ENCODE measurements at places on chromosomes 2 and 18.
A peak's percentile ranks its signal among the peaks of the same experiment; 100 is the strongest.

- ATAC-seq = no peak
These were observed 140.3 kb upstream of the SLC8A1 start for GRCh38 chr2:40592218-40592617.

DNA sequence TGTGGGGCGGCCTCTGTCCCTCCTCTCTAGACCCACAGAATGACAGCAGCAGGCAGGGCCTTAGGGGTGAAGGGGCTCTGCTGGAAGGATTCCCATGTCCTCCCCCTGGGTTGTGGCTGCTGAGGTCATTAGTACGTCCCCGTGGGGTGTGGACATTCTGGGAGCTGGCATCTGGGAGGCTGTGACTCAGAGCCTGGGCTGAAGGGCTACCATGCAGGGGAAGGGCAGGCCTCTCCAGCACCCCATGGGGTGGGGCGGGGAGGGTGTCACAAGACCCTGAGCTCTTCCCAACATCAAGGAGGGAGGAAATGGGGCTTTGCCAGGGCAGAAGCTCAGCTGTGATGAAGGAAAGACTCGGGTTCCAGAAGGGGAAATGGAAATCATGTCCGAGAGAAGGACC is 105.8 kb upstream of the SMAD2 start:
- ATAC-seq = peak; percentile 36

DNA sequence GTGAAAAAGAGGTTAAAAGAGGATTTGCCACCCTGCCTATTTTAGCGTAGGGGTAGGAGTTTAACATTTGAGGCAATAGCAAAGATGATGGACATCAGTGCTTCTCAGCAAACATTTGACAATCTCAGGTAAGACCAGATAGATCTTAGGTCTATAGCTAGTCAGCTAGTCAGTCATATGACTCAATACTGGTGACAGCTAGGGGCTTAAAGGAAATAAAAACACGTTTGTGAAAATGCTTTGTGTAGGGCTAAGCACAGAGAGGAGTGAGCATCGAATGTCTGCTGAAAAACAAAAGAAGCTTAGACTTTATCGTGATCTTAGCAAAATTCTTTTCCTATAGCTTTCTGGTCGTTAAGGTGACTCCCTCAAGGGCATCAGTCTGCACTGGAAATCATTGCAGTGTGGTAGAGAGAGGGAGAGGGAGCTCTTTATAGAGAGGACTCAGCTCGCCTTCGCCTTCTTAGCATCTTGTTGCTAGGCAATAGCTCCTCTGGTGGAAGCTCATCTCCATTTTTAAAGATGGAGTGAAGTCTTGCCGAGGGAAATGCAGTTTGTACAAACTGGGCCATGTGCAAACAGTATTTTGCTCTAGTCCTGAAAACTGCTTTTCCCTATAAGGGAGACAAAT is 62.8 kb upstream of the SLC38A11 start:
- no peak for ATAC-seq

DNA sequence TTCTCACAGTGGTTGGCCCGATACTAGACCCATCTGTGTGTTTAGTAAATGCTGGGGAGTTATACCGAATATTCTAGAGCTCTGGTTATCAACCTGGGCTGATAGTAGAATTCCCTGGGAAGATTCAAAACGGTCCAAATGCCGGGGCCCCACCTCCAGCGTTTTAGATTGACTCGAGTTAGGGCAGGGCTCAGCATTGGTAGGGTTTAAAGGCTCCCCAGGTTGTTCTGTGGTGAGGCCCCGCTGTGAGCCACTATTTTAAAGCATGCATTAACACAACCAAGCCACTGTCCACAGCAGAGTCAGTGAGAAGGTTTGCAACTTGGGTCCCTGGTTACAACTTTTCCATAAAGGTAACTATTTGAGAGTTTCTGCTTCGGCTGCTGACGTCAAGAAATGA is 73.6 kb downstream of the DYSF start:
- ATAC-seq = no peak

DNA sequence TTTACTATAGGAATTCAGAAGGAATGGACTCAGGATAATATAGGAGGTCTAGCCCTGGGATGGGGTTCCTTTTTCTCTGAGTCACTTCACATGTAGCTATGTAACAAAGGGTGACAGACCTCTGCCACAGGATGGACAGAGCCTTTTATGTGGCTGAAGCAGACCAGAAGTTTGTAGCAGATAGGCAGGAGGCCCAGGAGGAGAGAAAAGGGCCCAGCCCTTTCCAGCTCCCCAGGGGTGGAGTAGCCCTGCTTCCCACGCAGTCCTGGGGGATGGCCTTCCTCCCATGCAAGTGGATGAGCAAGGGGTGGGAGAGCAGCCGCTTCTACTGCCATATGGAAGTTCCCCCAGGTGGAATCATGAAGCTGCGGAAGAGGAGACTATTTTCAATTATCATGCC is 40.3 kb downstream of the ARMC9 start:
- ATAC-seq = no peak

DNA sequence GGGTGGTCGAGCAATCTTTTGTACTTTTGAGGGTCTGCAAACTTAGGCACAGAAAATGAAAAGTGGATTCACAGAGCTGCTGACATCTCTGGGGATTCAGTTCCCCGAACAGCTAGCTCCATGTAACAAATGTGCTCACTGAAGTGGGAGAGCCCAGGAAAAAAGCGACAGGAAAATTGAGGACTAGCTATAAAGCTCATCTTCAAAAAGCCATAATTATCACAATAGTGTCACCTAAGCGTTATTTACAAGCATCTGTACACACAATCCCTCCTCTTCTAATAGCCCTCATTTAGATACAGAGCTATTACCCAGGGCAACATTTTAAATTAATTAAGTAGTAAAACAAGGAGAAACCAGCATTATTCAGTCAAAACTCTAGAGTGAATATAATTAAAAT is 36.1 kb downstream of the RNF152 start:
- ATAC-seq = no peak

- ATAC-seq = no peak
These were observed 195.1 kb downstream of the EXOC6B start for GRCh38 chr2:72630767-72631166.

- ATAC-seq = no peak
These were observed 823.0 kb upstream of the SOX11 start for GRCh38 chr2:4869154-4869553.

DNA sequence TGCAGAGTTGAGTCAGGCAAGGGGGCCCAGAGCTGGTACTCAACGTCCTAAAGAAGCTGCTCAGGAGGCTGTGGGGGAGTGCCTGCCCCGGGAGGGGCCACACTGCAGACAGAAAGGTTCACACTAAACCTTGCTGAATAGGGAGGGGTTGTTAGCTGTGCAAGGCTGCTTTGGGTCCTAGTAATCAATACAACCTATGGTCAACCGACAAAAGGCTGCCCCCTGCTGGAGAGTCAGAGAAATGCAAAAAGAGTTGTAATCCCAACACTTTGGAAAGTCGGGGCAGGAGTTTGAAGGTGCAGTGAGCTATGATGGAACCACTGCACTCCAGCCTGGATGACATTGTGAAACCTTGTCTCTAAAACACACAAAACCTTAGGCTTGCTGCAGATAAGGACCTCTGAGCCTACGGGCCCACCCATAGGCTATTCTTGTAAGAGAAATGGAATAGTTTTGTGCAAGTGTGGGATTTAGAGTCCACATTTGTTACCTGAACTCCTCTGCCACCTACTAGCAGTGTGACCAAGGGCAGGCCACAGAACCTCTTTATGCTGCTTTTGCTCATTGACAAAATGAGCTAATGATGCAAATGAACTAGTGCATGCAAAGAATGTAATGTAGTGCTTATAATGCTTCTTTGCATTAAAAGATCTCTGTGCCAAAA is 81.5 kb downstream of the PRPF40A start:
- peak; percentile 73 for ATAC-seq

Measured in esophagus mucosa (tissue), 1 donor.